Fibroblast of villous mesenchyme (primary cell): ENCODE measurements at places on chromosomes 11 and 22. TPM values are rescaled to one million over a fixed set of nuclear protein-coding genes. Genes with fewer than 3 reads are reported as not detected.

MS4A8 gene
- total RNA-seq = under 0.01 TPM in 1 of 2 replicates, not detected in the other

DNA sequence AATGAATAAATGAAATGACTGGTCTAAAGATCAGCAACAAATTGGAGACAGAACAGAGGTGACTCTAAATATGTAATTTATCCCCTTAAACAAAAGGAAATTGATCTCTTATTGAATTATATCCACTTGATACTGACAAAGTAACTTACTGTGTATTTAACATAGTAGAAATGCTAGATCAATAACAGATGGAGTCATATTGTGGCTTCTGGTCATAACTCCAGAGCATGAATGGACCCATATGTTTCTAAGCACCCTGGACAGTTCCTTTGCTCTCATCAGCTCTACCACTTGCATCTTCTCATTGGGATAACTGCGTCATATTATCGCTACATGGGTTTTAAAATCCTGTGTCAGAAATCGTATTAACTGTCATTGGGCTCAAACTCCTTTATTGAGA is 222.3 kb downstream of the ETS1 start:
- peak; percentile 73 for DNase-seq

DNA sequence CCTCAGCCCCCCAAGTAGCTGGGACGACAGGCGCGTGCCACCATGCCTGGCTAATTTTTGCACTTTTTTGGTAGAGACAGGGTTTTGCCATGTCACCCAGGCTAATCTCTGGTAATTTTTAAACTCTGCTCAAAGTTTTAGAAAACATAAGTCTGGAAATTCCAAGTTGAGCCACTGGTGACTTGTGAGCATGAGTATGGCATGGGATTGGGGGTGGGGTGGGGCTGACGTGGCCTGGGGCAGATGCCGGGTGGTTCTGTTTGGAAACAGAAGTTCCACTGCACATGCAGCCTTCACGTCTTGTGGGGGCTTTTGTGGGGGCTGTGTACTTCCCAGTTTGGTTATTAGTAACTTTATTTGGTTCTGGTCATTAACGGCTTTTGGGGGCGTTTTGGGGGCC is 67.3 kb downstream of the PTPRJ start:
- DNase-seq = peak; percentile 59

GRCh38 chr22:50737728-50738648 is at the start of gene ACR:
Gene ACR, plus strand, starts transcription at chr22:50738204. Its CDS starts 32 bp downstream, at chr22:50738236.
- DNase-seq = no peak

DNA sequence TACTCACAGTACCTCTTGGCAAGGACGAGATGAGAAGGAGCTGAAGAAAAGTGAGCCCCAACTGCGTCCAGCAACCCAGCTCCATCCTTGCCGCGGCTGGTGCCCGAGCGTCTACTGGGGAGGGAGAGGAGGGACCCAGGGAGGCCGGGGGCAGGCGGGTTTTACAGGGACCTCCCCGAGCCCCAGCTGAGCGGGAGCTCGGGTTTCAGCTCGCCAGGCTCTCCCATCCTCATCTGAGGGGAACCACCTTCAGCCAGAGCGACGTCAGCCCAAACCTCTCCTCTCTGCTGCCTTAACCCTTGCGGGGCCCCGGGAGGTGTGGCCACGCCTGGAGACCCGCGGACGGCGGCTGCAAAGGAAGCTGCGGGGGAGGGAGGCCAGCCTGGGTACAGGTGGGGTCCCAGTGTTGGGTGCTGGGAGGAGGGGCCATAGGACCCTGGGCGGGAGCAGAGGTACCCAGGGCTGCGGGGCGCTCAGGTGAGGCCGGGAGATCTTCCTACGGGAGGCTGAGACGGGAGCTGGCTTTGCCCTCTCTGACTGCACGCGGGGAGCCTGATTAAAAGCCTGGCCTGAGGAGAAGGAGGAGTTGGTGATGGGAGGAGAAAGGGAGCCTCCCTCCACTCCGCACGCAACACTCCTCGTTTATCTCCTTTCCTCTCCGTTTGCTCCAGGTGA is at the start of gene PAMR1:
Gene PAMR1, minus strand, starts transcription at position 116 of the 675 bp plus-strand sequence. Its CDS starts 31 bp downstream, at position 85.
- peak; percentile 90 for DNase-seq

- DNase-seq = peak; percentile 55
Observed at GRCh38 chr22:46070803-46071450, 79.4 kb upstream of the PPARA start.

- no peak for DNase-seq
Observed at GRCh38 chr11:19573666-19574065, 139.0 kb upstream of the NAV2 start.

GRCh38 chr11:10288881-10289764 is 4.9 kb downstream of the SBF2 start:
- no peak for DNase-seq
